ENCODE measurements at places on chromosomes 3 and 15.
A peak's percentile ranks its signal among the peaks of the same experiment; 100 is the strongest.

DNA sequence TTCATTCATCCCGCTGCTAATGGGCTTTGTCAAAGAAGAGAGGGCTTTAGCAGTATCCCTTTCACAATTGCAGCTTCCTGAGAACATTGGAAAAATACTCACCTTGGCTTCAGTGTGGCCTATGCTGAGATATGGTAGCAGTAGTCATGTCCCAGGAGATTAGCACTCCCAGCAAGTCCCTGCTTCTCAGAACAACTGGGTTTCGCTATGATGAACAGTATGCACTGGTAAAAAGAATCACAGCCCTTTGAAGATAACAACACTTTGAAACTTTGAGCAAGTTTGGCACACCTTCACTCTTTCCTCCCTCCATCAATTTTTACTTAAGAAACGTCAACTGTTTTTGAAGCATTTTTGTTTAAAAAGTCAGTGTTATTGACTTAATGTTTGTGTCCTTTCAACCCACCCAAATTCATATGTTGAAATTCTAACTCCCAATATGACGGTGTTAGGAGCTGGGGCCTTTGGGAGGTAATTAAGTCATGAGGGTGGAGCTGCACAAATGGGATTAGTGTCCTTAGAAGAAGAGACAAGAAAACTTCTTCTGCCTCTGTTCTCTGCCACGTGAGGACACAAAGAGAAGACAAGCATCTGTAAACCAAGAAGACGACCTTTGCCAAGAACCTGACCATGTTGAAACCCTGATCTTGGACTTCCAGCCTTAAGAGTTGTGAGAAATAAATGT is 17.8 kb upstream of the PLSCR4 start:
- no peak for DNase-seq

GRCh38 chr15:27833178-27833577 is 265.9 kb downstream of the OCA2 start:
- no peak for DNase-seq

GRCh38 chr3:131619821-131620220 is 117.0 kb upstream of the MRPL3 start:
- no peak for DNase-seq

DNA sequence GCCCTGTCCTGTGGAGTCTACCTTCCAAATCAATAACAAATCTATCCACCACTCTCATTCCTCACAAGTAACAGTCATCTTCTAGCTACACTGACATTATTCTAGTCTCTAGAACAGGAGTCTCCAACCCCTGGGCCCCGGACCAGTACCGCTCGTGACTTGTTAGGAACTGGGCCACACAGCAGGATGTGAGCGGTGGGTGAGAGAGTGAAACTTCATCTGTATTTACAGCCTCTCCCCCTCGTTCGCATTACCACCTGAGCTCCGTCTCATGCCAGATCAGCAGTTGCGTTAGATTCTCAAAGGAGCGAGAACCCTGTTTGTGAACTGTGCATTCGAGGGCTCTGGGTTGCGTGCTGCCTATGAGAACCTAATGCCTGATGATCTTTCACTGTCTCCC is 31.9 kb downstream of the ROBO2 start:
- DNase-seq, result no peak

GRCh38 chr15:75930866-75931265 is 27.2 kb downstream of the FBXO22 start:
- no peak for DNase-seq

DNA sequence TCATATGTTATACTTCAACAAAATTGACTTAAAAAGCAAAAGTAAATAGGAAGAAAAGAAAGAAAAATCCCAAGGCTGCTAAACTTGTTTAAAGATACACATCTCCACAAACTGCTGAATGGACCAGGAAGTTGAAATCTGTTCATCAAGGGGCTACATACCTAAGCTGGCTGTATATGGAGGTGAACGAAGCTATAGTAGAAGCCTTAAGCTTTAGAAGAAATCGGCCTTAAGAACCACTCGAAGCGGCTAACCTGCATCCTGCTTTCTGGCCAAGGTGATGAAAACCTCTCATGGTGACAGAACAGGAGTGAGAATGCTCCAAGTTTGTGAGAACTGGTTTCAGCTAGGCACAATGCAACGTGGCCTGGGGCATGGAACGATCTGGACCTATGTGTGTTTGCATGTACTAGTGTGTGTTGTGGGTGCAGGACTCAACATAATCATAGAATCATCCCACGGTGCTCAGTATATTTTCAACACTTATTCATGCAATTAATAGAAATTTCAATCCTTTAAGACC is 31.3 kb upstream of the SPTBN5 start:
- no peak for DNase-seq

DNA sequence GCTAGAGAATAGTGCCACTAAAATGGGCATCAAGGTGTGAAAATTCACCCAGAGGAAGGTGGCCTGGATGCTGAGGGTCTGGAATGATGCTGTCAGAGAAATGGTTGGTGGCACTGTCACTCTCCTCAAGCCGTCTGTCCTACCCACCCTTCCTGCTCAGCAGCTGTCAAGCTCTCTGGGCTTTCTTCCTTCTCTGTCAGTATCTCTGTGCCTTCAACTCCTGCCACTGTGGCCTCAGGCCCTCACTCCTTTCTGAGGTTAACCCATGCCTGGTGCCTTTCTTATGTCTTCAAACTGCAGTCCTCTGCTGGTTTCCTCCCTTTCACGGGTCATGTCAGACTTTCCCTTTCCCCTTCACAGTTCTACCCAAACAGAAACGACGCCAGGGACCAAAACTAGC is 4.4 kb downstream of the MYO5C start:
- no peak for DNase-seq

DNA sequence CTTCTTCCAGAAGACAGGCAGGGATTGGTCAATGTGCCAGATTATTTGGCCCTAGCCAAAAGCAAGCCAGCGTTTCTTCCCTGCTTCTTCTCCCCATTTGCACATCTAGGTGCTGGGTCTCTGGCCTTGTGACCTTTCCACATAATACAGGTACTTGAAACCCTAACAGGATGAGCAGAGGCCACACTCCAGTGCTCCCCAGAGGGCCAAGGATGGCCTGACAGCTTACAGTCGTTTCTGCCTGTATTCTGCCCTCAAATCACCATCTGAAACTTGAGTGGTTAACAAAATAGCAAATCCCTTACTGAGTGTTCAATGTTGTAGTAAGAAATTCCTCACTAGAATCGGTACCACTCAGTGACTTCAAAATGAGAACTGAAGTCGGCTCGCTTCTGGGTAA is 29.1 kb downstream of the MKRN2 start:
- DNase-seq, result no peak

DNA sequence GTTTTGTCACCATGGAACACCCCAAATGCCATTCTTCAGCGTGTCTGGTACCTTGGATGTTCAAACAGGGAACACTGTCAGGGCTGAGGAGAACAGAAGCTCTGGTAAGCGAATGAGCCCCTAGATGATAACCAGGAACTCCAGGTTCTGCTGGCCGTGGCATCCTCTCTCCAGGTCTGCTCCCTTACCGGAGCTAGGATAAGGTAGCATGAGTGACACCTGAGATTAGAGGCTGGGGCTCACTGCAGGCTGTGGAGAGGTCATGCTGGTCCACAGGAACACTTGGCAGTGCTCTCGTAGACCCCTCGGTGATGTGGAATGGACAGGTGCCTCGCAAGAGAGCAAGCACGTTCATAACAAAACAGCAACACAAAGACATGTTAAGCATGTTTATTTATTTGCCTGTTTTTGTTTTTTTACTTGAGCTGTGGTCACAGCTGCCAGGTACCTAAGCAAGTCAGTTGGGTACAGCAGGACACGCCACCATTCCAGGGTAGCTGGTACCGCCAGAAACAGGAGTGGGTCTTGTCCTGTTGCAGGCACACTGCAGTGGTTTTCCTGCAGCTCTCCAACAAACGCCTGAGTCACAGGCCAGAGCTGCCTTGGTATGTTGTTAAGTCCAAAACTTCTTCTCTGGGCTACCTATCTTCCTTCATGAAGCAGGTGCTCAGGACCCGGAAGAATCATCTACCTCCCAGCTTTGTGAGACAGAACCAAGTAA is 4.6 kb downstream of the RBM15B start:
- no peak for DNase-seq

GRCh38 chr15:37028625-37029296 is 71.6 kb downstream of the MEIS2 start:
- no peak for DNase-seq

- no peak for DNase-seq
These were observed 400.0 kb downstream of the FOXP1 start for GRCh38 chr3:71183549-71183948.

- no peak for DNase-seq
These were observed 937.2 kb downstream of the FHIT start for GRCh38 chr3:60313951-60314461.

GRCh38 chr15:68725736-68726135 is 95.0 kb downstream of the ANP32A start:
- DNase-seq, result peak; percentile 46

DNA sequence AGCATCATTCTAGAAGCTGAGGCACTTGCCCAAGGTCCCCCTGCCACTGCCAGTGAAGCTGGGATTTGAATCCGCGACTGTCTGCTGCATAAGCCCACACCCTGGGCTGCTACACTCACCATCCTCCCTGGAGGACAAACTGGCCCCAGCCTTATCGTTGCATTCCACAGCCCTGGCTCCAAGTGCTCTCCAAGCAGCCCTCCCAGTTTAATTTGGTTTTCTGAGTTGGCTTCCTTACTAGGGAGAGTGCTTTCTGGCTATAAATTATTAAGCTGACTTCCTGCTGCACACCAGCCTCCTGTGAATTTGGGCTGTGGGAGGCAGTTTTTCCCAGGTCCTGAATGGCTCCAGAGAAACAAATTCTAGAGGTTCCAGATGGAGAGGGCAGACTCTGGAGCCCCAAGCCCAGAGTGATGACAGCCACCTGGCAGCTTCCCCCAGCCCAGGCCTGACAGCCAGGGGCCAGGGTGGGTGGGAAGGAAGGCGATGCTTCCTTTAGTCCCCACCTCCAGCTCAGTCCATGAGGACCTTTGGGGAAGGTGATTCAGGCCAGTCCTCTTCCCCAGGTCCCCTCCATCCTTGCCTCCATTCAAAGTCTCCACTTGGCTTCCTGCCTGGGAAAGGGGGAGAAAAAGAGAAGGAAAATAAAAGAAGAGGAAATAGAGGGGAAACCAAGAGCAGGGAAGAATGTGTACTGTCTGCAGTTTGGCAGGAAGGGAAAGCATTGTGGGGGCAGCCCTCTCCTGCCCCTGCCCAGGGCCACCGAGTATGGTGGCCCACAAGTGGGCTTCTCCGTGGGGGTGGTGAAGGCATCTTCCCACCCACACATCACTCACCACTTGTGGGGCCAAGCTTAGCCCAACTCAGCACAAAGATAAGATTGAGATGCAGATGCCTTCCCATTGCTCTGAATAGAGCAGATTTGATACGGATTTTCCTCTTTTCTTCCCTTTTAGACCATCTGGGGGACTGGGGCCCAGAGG is 69.6 kb downstream of the SEMA5B start:
- DNase-seq, result no peak

GRCh38 chr15:25381579-25381978 is 57.2 kb downstream of the UBE3A start:
- no peak for DNase-seq

- no peak for DNase-seq
These were observed 193.3 kb upstream of the TTC14 start for GRCh38 chr3:180408654-180409053.

- DNase-seq, result no peak
These were observed 15.0 kb upstream of the THBS1 start for GRCh38 chr15:39565851-39566250.

GRCh38 chr15:38266247-38266986 is 13.8 kb downstream of the SPRED1 start:
- DNase-seq, result no peak

DNA sequence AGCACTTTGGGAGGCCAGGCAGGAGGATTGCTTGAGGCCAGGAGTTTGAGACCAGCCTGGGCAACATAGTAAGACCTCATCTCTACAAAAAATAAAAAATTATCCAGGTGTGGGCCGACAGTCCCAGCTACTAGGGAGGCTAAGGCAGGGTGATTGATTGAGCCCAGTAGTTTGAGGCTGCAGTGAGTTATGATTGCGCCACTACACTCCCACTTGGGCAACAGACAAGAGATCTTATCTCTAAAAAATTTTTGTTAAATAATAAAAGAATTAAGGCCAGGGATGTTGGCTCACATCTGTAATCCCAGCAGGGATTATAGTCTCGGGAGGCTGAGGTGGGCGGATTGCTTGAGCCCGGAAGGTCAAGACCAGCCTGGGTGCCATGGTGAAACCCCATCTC is 25.8 kb upstream of the NFKBIZ start:
- DNase-seq, result no peak

GRCh38 chr3:11613851-11614487 is 29.7 kb downstream of the VGLL4 start:
- no peak for DNase-seq

All from inflammatory macrophage treated with lipopolysaccharide for 1 hour (primary cell).